ENCODE measurements at places on chromosomes 7 and 10.

GRCh38 chr10:23975431-23975830 is 233.5 kb upstream of the KIAA1217 start:
- no peak for DNase-seq

DNA sequence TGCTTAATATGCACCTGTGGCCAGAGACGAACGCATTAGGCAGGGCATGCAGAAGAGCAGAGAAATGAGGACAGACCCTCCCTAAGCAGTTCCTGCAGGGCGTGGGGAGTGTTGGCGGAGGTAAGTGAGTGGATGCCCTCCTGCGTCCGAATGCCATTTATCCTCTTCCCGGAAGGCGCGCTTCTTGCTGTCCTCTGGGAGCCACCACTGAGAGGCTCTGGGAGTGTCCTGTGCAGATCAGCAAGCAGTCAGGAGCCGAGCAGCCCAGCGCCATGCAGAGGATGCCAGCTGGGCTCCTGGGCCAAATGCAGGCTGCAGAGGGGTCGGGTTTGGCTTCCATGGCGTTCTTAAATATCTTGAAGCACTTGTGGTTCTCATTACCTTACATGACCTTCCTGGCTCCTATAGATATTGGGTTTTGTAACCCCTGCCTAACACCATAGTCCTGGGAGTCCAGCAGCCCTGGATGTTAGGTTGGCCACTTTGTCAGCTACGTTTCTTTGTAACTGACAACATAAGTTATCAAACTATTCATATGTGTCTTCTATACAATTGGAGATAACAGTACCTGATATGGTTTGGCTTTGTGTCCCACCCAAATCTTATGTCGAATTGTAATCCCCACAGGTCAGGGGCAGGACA is 30.0 kb upstream of the SLIT1 start:
- DNase-seq, result no peak

DNA sequence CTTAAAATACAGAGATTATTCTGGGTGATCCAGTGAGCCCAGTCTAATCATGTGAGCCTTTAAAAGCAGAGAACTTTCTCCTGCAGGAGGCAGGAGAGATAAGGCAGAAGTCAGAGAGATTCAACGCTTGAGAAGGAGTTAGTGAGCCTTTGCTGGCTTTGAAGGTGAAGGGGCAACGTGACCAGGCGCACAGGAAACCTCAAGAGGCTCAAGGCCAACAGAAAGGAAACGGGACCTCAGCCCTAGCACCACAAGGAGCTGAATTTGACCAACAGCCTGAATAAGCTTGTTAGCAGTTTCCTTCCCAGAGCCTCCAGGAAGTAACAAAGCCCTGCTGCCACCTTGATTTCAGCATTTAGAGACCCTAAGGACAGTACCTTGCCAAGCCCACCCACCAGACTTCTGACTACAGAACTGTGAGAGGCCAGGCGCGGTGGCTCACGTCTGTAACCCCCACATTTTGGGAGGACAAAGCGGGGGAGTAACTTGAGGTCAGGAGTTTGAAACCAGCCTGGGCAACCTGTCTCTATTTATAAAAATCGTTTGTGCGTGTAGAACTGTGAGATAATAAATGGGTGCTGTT is 87.3 kb upstream of the KAT6B start:
- DNase-seq, result no peak

DNA sequence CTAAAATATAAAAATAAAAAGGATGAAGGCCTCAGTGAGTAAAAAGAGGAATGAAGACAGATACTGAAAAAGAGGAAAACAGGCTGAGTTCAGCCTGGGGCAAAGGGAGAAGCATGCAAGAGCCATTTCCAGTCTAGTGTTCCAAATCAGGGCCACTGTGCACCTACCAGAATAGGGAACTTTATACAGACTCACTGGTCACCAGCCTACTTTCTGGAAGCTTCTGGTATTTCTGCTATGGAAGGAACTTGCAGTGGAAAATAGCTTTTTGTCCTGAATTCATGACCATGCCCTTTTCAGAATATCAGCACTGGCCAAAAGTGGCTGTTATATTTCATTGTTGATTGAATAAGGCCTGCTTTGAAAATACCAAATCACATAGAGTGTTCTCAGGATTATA is 28.8 kb downstream of the ABRAXAS2 start:
- no peak for DNase-seq
